ENCODE measurements at places on chromosomes 13 and 19.

DNA sequence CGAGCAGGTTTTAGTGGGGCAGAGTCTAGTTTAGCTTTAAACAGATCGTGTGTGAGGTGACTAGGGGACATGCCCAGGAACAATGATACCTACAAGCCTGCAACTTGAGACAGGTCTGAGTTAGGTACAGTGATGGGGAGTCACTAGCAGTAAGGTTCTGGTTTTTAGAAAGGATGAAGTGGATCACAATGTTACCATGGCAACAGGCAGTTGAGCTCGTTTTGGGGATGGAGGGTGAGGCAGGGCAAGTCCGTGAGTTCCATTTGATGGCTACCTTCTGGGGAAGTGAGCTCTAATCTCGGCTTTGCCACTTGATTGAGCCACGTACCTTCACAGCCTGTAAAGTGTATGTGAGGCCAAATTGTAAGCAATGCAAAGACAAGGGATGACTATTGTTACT, 76.0 kb upstream of the GTF3A start:
- no peak for DNase-seq

DNA sequence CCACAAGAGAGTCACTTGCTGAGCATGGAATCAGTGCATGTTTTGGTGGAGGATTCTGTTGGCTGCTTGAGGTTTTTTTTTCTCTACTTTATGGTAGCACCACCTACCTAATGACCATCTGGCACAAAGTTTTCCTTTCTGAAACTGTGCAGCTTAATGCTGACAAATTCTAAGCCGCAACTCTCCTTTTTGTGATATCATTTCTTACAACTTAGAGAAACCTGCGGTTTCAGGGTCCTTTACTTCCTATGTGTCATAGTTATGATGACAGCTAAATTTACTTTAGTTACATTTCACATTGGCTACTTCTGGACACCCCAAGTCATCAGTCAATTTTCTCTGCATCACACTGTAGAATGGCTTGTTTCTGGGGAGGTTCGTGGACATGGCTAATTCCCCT, 115.4 kb upstream of the TMTC4 start:
- no peak for DNase-seq

- DNase-seq: no peak
These were observed 8.4 kb upstream of the CEACAM19 start for GRCh38 chr19:44662691-44663385.

DNA sequence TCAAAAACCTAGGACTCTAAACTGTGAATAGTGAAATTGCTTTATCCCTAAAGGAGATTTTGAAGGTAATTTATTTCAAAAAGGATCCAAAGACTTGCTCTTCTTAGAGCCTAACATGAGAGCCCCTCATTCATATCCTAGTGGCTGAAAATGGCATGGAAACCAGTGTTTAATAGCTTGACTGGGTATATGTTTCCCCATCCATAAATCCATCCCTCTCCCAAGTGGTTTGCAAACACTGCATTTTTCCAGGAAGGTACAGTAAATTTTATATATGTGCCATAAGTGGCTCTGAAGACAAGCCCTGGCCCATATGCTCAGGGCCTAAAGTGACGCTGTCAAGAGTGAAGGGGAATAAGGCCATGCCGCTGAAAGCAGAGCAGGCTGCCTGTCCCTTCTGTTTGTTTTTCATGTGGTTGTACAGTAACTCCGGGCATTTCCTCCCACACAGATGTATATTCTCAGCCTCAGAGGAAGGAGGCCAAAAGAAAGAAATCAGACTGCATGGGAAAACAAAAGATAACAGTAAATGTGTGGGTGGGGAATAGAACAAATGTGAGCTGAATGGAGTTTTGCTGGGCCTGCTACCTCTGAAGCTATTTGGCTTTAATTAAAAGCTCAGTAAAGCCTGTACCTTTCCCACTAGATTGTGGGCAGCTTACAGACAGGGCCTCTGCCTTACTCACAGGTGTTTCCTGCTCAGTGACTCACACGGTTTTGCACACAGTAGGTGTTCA, 181.9 kb downstream of the PCDH9 start:
- no peak for DNase-seq

- DNase-seq: no peak
These were observed 7.3 kb downstream of the SIGLEC9 start for GRCh38 chr19:51131780-51132680.

DNA sequence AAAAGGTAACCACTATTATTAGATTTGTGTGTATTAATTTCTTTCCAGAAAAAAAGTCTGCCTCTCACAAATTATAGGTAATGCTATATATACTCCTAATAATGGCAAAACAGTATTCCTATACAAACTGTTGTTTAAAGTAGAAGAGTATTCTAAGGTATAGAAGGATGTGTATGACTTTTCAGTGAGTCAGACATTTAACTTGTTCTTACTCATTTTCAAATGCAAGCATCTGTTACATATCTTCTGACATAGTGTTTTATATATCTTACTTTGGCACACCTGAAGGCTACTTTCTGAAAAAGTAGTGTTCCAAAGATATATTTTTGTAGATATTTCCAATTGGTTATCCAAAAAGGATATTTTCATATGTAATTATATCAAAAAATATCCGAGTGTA, 3.5 kb upstream of the SLITRK5 start:
- DNase-seq: no peak

GRCh38 chr13:25170554-25171111, 1.5 kb downstream of the AMER2 start:
- no peak for DNase-seq

DNA sequence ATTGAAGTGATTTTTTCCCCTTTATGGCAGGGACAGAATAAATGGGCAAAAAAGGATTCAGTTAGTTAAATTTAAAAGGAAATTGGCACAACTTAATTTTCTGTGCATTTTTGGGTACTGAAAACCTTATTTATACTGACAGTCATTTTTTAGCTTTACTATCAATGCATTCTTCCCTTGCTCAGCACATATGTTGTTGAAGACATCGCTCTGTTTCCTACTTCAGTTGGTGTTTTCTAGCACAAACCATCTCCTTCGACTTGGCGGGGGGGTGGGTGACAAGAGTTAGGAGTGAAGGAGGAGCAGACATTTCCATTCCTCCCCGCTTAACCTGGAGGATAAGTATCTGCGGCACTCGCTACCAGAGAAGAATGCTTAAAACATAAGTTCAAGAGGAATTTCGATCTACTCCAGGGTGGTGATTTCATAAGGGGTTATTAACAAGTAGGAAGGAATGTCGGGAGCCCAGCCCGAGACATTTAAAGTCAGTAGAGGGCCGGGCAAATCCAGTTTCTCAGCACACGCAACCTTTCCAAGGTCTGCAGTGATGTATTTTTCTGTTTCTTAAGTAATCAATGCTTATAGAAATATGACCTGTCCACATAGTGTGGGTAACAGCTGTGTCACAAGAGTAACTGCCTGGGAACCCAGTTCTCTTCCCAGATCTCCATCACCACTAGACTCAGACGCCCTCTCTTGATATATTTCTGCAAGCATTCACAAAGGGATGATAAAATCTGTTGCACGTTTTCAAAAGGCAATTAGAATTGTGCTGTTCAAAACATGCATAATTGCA, 525.8 kb downstream of the MYO16 start:
- DNase-seq: no peak

GRCh38 chr19:43765109-43765876, 10.5 kb upstream of the SMG9 start:
- no peak for DNase-seq

GRCh38 chr13:28550091-28550490, 55.2 kb upstream of the FLT1 start:
- DNase-seq: no peak
